ENCODE measurements at places on chromosomes 16 and 17. TPM values are rescaled to one million over a fixed set of nuclear protein-coding genes. Genes with fewer than 3 reads are reported as not detected.

Gene TBC1D3H
- total RNA-seq: not detected

DNA sequence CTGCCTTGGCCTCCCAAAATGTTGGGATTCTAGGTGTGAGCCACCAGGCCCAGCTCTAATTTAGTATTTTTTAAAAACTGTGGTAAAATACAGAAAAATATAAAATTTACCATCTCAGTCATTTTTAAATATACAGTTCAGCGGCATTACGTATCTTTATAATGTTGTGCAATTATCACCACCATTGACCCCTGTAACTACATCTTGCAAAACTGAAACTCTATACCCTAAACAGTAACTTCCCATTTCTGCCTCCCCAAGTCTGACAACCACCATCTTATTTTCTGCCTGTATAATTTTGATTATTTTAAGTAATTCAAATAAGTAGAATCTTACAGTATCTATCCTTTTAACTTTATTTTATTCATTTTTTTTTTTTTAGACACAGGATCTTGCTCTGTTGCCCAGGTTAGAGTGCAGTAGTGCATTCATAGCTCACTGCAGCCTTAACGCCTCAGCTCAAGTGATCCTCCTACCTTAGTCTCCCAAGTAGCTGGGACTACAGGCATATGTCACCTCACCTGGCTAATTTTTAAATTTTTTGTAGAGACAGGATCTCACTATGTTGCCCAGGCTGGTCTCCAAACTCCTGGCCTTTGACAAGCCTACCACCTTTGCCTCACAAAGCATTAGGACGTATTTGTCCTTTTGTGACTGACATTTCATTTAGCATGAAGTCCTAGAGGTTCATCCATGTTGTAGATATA, 10.9 kb upstream of the GGA2 start:
- DNase-seq: no peak
- no peak overlapping the region for H3K4me3 ChIP-seq
- peaks cover 3% of the 10 kb centered on the region for H3K27me3 ChIP-seq
- H3K27ac ChIP-seq: no peak overlapping the region
- H3K4me1 ChIP-seq: no peaks in the 10 kb centered on the region
- H3K36me3 ChIP-seq: peaks cover 22% of the 10 kb centered on the region

DNA sequence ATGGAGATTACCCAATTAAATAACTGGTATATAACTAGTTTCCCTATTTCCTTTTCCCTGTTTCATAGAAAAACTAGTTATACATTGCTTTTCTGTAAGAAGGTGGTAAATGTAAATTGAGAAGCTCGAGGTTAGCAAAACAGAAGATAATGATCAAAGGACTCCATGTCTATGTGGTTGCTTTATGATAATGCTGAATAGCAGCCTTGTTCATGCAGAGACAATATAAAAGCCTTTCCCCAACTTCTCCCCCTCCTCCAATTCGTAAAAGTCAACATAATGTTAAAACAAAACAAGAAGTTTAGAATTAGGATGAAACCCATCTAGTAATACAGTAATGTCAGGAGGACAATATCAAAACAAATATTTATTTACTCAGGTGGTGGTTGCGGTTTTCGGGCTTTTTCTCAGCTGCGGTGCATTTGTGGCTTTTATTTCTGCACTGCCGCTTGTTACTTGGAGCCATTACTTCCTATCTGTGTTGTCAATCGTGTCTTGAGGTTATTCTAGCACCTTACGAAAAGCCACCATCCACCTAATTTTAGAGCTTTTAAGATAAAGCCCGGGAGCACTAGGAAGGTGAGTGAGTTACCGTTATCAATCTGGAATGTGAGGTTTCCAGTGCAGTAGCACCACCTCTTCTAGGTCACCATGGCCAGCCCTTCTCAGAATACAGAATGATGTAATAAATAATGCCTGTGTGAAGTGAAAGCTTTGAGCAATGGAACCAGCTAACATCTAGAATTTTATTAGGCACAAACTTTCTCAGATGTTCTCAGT, 297.5 kb downstream of the CDH13 start:
- no peak for DNase-seq
- H3K4me1 ChIP-seq: no peaks in the 10 kb centered on the region
- peaks cover 3% of the 10 kb centered on the region for H3K27me3 ChIP-seq
- H3K4me3 ChIP-seq: no peak overlapping the region
- H3K27ac ChIP-seq: no peak overlapping the region

GRCh38 chr17:39235555-39236449, 10.1 kb upstream of the STAC2 start:
- H3K27me3 ChIP-seq: peaks cover 11% of the 10 kb centered on the region
- H3K36me3 ChIP-seq: no peaks in the 10 kb centered on the region
- H3K27ac ChIP-seq: no peak overlapping the region
- no peak overlapping the region for H3K4me3 ChIP-seq

- peaks cover 6% of the 10 kb centered on the region for H3K27me3 ChIP-seq
- DNase-seq: no peak
- H3K4me1 ChIP-seq: peaks cover 2% of the 10 kb centered on the region
- no peak overlapping the region for H3K4me3 ChIP-seq
- peak overlapping the region; percentile 24 for H3K27ac ChIP-seq
Observed at GRCh38 chr17:337453-337852, 15.2 kb downstream of the RPH3AL start.

DNA sequence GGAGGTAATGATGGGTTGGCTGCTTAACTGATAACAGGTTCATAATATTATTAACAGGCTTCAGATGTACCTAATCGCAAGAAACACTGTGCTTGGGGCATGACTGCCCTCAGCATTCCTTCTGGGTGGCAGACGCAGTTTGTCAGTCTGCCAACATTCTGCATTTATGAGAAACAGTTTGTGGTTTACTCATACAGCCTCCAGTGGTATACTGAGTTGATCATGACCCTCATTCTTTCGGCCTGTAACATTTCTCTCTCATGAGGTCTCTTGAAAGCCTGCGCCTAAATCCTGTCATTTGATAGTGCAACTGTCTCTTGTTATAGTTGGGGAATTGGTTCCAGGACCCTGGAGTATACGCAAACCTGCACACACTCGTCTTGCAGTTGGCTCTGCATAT, 4.9 kb upstream of the RUSF1 start:
- no peak overlapping the region for H3K27ac ChIP-seq
- H3K4me1 ChIP-seq: peaks cover 11% of the 10 kb centered on the region
- no peak overlapping the region for H3K4me3 ChIP-seq
- H3K27me3 ChIP-seq: peaks cover 13% of the 10 kb centered on the region

Gene SMIM36
- not detected for total RNA-seq

DNA sequence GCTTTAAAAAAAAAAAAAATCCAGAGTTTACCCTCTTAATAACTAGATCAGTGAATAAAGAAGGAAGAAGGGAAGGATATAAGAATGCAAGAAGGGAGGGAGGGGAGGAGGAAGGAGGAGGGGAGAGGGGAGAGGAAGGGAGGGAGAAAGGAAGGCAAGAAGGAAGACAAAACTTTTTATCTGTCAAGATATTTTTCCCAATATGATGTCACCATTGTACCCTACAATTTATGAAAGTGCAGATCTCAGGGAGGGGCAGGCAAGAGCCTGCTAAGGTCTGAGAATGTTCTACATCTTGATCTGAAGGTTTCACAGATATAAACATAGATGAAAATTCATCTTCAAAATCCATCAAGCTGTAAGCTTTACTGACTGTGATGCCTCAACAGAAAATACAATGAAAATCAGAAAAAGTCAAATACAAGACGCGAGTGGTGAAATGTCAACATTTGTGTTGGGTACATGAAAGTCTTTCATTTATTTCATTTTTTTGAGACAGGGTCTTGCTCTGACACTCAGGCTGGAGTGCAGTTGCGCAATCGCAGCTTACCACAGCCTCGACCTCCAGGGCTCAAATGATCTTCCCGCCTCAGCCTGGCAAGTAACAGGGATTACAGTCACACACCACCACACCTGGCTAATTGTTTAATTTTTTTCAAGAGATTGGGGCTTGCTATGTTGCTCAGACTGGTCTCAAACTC, 57.1 kb upstream of the EMP2 start:
- H3K27ac ChIP-seq: no peak overlapping the region
- H3K27me3 ChIP-seq: no peaks in the 10 kb centered on the region
- no peaks in the 10 kb centered on the region for H3K4me1 ChIP-seq
- H3K36me3 ChIP-seq: no peaks in the 10 kb centered on the region
- H3K4me3 ChIP-seq: no peak overlapping the region

Gene KCTD19
- 2.0 TPM for total RNA-seq

Gene HBA1
- total RNA-seq: not detected

Gene NRN1L
- total RNA-seq: 0.56 TPM

DNA sequence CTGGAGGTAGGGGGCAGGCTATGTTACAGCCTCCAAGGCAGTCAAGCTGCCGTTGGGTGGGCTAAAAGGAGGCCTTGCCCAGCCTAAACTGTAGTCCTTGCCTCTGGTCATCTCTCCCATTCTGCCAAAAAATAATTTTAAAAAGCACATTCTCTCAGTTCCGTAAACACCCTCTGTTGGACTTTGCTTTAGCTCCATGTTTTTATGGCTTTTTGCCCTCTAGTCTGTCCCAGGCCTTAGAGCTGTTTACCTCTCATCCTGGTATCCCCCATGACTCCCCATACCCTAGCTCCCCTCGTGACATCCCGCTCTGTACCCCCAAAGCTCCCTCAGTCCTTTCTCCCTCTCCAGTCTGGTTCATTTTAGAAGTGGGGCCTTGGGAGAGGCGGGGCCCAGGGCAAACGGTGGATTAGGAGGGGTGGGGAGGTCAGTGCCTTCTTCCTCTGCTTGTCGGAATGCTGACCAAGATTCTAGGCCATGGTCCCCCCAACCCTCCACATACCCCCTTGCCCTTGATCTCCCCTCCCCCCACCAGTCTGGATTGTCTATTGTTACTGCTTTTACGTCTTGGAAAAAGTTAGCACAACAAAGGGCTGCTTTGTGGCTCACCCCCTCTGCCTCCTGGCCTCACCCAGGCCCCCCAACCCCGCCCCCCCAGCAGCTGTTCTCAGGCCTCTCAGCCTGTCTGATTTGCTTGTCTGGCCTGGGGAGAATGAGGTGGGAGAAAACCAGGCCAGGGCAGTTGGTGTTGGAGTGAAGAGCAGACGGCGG, 18.4 kb downstream of the GJD3 start:
- H3K27me3 ChIP-seq: peaks cover 20% of the 10 kb centered on the region
- H3K27ac ChIP-seq: peak overlapping the region; percentile 98
- no peak for DNase-seq
- peak overlapping the region; percentile 97 for H3K4me3 ChIP-seq
- peaks cover 62% of the 10 kb centered on the region for H3K4me1 ChIP-seq

- H3K4me1 ChIP-seq: peaks cover 9% of the 10 kb centered on the region
- no peak overlapping the region for H3K27ac ChIP-seq
- H3K4me3 ChIP-seq: no peak overlapping the region
- peaks cover 1% of the 10 kb centered on the region for H3K27me3 ChIP-seq
Observed at GRCh38 chr17:36085765-36086164, 4.2 kb downstream of the CCL3 start.

DNA sequence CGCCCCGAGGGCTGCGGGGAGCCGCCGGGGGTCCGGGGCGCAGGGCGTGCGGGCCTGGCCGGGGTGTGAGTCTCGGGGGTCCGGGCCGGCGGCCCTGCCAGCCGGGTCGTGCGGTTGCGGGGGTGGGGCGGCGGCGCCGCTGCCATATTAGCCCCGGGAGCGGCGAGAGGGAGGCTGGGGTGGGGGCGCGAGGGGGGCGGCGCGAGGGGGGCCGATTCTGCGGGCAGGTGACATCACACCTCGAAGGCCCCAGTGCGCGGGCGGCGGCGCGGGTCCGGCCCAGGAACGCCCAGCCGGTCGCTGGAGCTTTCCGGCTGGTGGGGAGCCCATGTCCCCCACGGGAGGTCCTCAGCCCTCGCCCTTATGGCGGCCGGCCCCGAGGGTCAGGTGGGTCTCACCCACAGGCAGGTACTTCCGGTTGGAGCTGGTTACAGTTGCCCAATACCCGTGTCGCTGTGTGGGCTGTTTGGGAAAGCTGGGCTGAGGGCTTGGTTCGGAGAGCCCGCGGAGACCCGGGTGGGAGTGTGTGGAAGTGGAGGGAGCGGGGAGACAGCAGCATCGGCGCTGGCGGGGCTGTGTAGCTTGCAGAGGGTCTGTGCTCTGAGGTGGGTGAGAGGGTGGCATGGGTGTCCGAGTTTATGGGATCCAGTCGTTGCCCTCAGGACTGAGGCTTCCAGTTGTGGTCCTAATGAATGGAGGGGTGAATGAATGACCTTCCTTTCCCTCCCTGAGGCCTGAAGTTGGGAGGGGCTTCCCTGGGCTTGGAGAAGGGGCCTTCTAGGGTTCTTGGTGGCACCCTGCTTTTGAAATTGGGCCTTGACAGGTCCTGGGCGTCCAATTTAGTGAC, 804 bp downstream of the ATP6V0C start:
- DNase-seq: no peak
- H3K27me3 ChIP-seq: peaks cover 42% of the 10 kb centered on the region
- peak overlapping the region; percentile 89 for H3K27ac ChIP-seq
- peaks cover 16% of the 10 kb centered on the region for H3K36me3 ChIP-seq
- peaks cover 49% of the 10 kb centered on the region for H3K4me1 ChIP-seq
- peak overlapping the region; percentile 97 for H3K4me3 ChIP-seq

Gene SPN
- 1.5 TPM for total RNA-seq

GRCh38 chr17:2433696-2434095, 32.8 kb upstream of the MNT start:
- peaks cover 15% of the 10 kb centered on the region for H3K36me3 ChIP-seq
- peak overlapping the region; percentile 48 for H3K27ac ChIP-seq
- H3K27me3 ChIP-seq: peaks cover 3% of the 10 kb centered on the region
- no peak overlapping the region for H3K4me3 ChIP-seq

GRCh38 chr16:87423429-87423828, 31.3 kb downstream of the MAP1LC3B start:
- no peaks in the 10 kb centered on the region for H3K4me1 ChIP-seq
- H3K4me3 ChIP-seq: no peak overlapping the region
- no peak for DNase-seq
- peaks cover 47% of the 10 kb centered on the region for H3K36me3 ChIP-seq
- H3K27ac ChIP-seq: no peak overlapping the region

Gene RSL1D1
- total RNA-seq: 86.9 TPM

Gene ALOXE3
- total RNA-seq: not detected

DNA sequence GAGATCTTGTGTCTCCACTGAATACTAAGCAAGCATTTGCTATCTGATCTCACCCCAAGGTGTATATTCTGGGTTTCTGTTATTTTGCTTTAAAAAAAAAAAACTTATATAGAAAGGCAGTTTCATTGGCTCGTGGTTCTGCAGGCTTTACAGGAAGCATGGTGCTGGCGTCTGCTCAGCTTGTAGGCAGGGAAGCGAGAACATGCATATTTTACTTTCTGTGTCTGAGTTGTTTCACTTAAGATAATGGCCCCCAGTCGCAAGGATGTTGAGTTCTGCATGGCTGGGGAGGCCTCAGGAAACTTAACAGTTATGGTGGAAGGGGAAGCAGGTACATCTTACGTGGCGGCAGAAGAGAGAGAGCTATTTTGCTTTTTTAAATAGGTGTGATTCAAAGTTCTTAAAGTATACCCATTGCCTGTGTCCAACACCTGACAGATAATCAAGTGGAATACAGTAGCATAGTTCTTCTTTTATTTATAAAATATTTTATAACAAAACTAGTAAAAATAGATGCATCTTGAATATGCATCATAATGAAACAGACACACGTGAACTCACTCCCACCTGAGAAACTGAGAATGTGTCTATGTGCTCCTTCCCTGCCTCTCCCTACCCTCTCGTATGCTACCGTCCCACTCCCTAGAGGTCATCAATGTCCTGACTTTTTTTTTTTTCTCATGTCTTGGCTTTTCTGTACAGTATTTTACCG, 15.4 kb upstream of the ARHGAP17 start:
- H3K4me1 ChIP-seq: peaks cover 9% of the 10 kb centered on the region
- DNase-seq: no peak
- H3K36me3 ChIP-seq: peaks cover 3% of the 10 kb centered on the region
- no peaks in the 10 kb centered on the region for H3K27me3 ChIP-seq

GRCh38 chr17:4220655-4221054, 43.1 kb downstream of the ANKFY1 start:
- no peak overlapping the region for H3K4me3 ChIP-seq
- peaks cover 3% of the 10 kb centered on the region for H3K36me3 ChIP-seq
- no peak for DNase-seq
- H3K27ac ChIP-seq: no peak overlapping the region
- no peaks in the 10 kb centered on the region for H3K4me1 ChIP-seq
